ENCODE measurements at places on chromosomes 5 and 9.

GRCh38 chr5:157348049-157348400 lies 82.1 kb downstream of the CYFIP2 start:
- DNase-seq = no peak

- DNase-seq = no peak
Measured at GRCh38 chr9:114643896-114644295, 13.7 kb downstream of the TEX53 start.

DNA sequence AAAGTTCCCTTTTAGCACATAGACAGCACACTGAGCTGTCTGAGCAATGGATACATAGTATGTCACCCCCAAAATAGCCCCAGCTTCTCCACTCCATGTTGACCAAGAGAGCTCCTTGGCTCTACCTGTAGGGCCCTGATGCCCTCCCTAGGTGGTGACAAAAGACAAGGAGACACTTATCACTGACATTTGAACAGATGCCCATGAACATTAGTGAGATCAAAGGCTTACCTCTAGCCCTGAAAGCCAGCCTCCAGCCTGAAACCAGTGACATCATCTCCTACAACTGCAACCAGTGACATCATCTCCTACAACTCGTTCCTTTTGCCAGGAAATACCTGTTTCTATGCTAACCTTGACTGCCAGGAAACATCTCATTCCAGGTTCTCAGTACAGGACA lies 122.7 kb downstream of the FSTL4 start:
- no peak for DNase-seq

DNA sequence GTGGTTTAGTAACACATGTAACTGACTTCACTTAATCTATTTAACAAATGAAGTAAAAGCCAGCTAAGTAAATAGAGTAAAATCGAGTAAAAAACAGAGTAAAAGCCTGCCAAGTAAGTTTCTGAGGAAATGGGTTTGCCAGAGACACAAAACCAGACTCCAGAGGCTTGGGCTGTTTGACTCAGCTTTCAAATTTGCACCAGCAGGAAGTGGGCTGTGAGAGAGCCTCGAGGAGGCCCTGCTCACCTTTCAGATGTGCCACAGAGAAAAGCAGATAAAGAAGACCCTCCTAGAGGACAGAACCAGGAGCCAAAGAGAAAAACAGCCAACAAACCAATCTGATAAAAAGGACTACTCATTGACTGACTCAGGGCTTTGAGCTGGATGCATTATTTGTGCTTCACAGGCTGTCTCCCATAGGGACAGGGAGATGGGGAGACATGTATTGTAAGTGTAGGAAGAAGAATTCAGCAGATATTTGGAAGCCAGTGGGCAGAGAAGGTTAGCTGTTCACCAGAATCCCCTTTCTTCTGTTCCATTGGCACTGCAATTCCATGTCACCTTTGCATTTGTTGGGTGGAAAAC lies 14.4 kb upstream of the AMACR start:
- no peak for DNase-seq

GRCh38 chr5:133048993-133049725 lies 2.7 kb upstream of the HSPA4 start:
- DNase-seq = no peak

- no peak for DNase-seq
Measured at GRCh38 chr5:151047814-151048425, 27.5 kb downstream of the GPX3 start.

- DNase-seq = no peak
Measured at GRCh38 chr9:116058421-116058820, 95.2 kb upstream of the PAPPA start.

- no peak for DNase-seq
Measured at GRCh38 chr5:138778234-138778633, 25.0 kb downstream of the CTNNA1 start.

DNA sequence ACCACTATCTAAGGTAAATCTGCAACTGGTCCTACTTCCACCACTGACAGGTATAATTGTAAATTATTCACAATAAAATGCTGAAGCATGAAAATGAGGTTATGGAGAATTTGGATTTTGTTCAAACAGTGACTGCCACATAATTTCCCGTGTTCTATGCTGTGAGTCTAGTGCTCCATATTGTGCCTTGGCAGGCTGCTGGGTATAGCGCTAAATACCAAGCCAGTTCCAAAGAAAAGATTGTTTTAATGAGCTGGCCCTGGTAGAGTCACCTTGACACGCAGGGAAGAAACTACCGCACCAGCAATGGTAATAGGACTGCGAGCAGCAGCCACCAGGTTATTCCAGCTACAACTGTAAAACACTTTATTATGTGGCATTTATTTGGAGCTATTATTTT lies 30.4 kb downstream of the PSMB7 start:
- DNase-seq = no peak

- no peak for DNase-seq
Measured at GRCh38 chr5:137621306-137621705, 114.6 kb downstream of the KLHL3 start.

- no peak for DNase-seq
Measured at GRCh38 chr9:120078112-120078511, 501.9 kb downstream of the CDK5RAP2 start.

DNA sequence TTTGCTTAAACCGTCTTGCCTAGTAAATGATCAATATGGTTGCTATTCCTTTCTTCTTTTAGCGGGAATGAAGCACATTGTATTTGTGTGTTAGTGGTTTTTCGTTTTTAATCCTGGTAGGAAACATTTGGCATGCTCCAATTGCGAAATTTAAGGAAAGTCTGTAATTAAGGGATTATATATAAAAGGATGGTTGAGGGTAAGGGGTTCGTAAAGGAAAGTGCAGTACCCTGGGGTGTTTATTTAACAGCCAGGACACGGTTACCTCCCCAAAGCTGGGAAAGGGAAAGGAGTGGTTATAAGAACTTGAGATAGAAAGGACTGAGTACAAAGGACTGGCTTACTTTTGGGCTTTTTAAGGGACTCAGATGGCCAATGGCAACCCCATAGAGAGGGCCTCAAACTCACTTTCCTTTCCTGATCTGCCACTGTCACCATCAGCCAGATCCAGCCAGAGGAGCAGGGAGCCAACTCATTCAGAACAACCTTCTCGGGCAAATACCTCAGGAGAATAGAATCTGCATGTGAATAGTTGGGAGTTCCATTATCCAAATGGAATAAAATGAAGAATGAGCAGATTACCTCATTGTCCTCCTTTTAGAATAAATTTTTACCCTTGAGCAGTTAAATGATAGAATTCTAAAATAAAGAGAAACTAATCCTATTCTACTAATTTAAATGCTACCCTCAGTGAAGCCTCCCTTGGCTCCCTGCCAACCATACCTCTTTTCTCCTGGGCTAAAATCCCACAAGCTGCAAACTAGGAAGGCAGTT lies 117.7 kb downstream of the SNCAIP start:
- no peak for DNase-seq

DNA sequence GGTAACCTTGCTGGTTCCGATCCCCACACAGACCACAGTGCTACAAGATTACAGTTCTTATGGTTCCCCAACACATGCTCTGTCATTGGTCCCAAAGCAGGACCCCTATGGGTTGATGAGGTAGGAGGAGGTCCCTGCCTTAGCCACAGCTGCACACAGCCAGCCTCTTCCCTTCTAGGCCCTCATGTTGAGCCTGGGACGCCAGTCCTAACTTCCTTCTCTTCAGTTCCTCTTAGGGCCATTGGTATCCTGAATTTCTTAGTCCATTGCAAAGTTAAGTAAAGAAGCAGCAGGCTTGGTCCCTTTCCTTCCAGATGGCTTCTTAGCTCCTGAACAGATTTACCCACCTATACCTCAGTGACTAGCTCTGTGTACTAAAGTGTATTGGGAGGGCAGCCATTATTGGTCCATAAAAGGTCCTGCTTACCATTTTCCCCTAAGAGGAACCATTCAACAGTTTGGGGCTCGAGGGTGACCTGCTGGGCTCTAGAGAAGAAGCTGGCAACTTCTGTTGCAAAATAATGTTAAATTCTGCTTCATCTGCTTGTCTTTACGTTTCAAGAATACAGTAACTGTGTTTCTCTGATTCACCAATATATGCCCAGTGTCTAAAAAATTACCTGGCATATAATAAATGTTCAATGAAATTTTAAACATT lies 50.2 kb downstream of the PDCD1LG2 start:
- DNase-seq = no peak

DNA sequence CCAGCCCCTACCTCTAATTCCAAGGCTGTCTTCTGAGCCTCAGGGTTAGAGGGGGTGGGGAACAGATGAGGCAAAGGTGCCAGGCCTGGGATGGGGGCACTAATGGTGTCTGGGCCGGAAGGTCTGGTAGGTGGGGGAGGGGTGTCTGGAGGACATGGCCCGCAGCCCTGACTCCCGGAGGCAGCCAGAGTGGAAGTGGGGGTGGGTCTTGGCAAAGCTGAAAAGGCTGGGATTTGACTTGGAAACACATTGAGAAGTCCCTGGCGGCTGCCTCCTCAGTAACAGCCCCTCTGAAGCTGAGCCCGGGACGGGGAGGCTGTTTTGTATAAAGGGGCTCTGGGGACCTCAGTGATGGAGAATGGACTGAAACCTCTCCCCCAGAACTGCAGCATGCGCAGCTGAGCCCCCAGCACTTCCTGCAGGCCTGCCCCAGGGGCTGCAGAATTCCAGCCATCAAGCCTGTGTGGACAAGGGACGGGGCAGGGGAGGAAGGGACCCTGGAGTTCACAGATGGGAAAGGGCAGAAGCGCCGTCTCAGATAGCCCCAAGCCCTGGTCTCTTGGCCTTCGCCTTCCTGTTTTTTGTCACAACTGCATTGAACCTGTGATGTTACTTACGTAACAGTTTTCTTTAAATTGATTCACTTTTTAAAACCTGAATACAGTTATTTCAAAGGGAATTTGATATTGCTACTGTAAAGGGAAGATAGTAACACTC lies 49.3 kb upstream of the SYNPO start:
- no peak for DNase-seq

GRCh38 chr9:107348836-107349235 lies 65.8 kb downstream of the RAD23B start:
- DNase-seq = no peak

GRCh38 chr5:65809817-65810531 lies 88.0 kb downstream of the NLN start:
- DNase-seq = no peak

DNA sequence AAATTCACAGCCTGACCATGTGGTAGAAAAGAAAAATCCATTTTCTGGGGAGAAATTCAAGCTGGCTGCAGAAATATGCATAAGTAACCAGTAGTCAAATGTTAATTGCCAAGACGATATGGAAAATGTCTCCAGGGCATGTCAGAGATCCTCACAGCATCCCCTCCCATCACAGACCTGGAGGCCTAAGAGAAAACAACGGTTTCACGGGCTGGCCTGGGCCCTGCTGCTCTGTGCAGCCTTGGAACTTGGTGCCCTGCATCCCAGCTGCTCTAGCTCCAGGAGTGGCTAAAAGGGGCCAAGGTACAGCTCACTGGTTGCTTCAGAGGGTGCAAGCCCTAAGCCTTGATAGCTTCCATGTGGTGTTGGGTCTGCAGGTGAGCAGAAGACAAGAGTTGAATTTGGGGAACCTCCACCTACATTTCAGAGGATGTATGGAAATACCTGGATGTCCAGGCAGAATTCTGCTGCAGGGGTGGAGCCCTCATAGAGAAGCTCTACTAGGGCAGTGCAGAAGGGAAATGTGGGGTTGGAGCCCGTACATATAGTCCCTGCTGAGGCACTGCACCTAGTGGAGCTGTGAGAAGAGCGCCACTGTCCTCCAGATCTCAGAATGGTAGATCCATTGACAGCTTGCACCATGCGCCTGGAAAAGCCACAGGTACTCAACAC lies 49.7 kb downstream of the PTBP3 start:
- no peak for DNase-seq

GRCh38 chr5:58503390-58504046 lies 12.3 kb downstream of the GAPT start:
- DNase-seq = no peak

GRCh38 chr9:17480966-17481365 lies 97.9 kb upstream of the SH3GL2 start:
- DNase-seq = no peak

- DNase-seq = peak; percentile 11
Measured at GRCh38 chr5:100430268-100431195, 104.6 kb upstream of the FAM174A start.

DNA sequence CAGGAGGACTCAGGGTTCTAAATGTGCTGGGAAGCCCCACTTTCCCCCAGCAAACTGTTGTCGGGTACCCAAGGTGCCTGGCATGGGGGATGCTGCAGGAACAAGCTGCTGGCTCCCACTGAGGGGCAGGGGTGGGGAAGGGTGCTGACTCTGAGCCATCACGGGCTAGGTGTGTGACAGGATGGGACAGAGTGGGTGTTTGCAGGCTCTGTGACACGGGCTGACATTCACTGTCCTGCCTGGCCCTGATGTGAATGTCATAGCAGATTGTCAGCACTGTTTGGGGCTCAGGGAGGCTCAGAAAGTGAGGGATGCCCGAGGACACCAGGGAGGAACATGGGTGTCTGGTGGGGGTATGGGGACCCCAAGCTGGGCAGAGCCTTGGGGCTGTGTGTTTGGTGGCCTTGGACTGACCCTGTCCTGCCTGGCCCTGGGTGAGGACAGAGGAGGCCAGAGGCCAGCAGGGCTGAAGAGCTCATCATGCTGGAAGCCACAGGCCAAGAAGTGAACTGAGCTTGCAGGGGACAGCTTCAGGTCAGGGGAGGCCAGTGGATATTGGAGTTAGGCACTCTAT lies 20.6 kb downstream of the WNK2 start:
- DNase-seq = no peak

DNA sequence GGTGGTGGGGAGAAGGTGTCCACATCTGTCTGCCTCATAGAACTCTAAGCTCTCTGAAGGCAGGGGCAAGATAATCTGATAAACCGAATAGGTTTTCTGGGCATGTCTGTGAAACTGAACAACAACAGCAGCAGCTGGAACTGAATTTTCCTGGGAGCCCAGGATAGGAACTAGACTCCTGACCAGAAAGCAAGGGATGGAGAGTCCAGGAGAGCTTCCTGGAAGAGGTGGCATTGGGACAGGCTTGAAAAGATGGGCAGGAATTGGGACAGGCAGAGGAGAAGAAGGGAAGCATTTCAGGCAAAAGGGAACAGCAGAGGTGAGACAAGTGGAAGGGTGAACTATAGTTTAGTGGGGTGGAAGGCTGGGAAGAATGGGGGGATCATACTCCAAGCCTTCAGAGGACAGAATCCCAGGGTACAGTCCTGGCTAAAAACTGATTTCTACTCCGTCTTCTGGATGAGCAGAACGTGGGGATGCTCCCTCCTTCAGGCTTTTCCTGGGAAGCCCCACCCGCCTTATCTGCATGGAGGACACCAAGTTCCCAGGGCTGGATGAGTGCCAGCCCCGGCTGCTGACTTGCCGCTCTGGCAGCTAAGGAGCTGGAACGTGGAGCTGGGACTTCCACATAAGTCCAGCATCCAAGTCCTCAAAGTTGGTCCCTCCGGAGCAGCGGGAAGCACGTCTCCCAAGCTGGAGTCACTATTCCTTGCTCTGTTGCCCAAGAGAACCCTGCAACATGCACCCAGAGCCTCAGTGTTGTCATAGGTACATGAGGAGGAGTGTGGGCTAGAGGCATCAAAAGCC lies 13.9 kb upstream of the KIF12 start:
- no peak for DNase-seq

Data from stimulated activated CD8-positive, alpha-beta memory T cell treated with anti-CD3 and anti-CD28 coated beads, Interleukin-7, amount 100 ng/mL, for 4 hours (primary cell).